ENCODE measurements at places on chromosomes 7 and 10. TPM values are rescaled to one million over a fixed set of nuclear protein-coding genes. Genes with fewer than 3 reads are reported as not detected.

DNA sequence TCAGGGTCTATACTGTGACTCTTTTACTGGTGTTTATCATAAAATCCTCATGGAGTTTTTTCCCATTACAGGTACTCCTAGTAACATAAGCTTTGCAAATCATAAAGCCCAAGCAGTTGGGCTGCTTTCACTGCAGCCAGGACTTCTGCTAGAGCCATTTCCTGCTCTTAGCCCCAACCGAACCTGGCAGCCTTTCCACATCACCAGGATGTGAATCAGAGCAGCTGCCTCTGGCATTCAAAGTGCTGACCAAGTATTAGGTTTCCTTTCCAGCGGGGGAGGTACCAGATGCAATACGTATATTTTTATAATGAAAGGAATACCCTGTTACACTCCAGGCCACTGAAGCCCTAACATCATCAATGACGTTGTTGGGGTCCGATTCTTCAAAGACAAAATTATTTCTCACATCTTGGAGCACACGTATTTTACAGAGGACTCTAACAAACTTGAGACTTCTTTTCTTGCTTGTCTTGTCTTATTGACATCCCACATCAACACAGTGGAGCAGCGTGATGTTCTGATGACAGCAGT, 3.6 kb upstream of the HTR5A start:
- no peak for DNase-seq

DNA sequence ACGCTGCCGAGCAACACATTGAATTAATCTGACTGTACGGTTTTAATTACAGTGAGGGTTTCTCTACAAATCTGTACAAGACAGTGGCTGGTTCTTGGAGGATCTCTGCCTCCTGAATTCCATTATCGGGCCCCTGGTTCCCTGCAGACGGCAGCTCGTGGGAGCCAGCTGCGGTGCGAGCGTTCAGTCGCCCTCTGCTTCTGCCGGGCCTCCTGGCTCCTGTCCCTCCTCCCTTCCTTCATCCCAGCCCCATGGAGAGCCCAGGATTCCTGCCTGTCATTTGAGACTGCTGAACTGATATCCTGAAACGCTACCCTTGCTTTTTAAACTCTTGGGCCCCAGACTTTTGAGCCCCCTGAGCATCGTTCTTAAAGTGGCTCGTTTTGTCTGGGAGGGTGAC, 6.6 kb upstream of the DLX6 start:
- DNase-seq, result no peak

DNA sequence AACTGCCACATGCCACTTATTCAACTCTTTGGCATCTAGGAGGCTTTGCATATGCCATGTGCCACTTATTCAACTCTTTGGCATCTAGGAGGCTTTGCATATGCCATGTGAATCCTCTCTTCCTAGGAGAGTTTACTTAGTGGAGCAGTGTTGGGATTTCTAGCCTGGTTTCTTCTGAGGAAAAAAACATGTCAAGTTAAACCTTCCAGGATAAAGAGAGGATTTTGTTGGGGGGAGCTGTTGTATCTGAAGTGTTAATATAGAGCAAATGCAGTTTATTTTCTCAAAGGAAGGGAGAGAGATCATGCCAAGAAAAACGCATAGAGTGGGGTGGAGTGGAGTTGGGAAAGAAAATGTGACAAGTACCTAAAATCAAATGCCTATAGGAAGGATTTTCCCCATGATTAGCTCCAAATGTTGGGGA, 91.5 kb downstream of the MCU start:
- no peak for DNase-seq

DNA sequence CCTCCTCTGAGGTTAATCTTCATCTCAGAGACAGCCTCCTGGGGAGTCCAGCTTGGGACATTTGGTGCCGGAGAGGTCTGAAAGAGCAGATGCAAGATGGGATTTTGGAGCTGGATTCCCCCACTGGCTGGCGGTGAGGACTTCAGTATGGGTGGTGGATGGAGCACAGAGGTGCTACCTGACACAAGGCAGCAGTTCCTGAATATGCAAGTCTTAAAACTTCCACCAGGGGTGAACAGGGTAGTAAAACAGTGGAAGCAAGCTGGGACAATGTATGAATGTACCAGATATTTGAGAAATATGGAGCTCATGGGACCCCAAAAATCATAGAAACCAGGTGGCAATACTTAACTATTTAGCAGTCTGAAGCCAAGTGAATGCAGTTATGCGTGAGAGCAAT, 4.8 kb upstream of the TAF3 start:
- no peak for DNase-seq

DNA sequence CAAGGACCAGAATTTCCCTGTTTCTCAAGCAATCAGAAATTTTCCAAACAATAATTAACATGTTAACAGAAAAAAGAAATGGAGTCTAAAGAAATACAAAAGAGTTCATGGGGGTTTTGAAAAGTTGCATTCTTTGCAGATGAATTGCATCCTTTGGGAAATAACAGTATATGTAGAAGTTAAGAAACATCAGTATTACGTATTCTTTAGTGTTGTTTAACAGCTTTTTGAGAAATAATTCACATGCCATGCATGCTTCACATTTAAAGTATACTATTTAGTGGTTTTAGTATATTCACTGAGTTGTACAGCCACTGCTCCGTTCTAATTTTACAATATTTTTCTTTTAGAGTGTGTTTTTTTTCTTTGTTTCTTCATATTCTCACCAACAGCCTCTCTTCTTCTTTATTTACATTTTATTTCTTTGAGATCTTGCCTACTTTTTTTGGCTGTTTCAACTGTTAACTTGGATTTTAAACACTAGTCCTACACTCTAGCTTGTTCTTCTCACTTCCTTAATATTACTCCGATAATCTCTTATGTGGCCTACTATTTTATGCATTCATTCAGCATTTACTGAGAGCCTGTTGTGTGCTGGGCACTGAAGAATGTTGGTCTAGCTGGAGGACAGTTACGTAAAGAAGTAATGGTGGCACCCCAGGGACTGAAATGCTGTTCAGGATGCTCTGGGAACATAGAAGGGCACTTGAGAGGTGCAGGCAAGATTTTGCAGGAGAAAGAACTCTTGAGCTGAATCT, 330.1 kb downstream of the EXOC4 start:
- DNase-seq, result no peak

DNA sequence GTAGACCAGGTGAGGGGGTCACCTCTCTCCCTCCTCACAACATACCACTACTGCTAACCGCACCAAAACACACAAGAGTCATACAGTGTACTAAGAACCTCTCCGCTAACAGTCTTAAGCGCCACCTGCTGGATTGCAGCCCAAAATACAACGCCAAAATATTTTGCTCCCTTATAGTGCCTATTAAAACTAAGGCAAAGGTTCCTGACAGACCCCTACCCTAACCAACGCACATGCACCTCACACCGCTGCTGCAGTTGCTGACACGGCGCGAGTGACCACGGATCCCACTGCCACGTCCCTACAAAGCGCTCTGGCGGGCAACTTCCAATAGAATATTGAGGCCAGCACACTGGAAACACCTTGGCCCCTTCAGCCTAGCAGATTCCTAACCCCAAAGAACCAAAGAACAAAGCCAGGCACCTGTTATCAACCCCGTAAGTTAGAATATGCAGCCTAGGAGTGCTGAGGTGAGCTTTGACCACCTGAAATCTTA, 563.6 kb upstream of the SEMA3D start:
- DNase-seq, result no peak

- DNase-seq, result no peak
These were observed 72.0 kb upstream of the FOXP2 start for GRCh38 chr7:114342431-114343179.

- no peak for DNase-seq
These were observed 36.0 kb downstream of the SPAG6 start for GRCh38 chr10:22381262-22381661.

DNA sequence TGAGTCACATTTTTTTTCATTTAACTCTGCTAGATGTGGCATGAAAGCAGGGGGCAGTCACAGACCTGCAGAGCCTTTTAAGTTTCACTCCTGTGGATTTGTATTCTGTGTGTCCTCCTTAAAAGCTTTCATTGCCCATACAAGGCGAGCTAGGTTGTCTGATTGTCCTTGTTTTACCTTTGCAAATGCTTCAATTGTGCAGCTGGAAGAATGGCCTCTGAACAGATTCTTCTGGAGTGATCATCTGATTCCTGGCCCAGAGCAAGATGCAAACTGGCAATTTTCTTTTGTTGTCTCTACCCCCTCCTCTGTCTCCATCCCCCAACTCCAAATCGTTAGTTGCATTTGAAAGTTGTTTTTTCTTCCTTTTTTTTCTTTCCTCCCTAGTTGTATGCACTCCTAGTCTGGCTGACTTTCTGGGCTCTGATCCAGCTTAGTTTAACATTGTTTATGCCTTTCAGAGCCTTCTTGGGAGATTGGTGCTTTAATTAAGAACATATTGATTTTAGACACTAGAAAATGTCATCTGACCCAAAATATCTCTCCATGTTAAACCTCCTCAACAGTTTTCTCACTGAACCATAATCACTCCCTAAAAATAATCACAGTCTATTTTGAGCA, 150.2 kb downstream of the REEP3 start:
- no peak for DNase-seq

DNA sequence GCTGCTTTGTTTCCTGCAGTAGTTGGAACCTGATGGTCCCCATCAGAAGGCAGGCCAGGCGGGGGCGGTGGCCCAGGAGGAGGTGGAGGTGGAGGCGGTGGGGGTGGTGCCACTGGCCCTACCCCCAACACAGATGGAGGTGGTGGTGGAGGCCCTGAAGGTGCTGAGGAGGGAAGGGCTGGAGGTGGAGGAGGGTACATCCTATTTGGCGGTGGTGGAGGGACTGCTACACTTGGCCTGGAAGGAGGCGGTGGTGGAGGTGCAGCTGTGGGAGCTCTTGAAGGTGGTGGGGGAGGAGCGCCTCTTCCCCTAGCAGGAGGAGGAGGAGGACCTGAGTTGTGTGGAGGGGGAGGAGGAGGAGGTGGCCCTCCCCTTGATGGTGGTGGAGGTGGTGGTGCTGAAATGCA, 36.8 kb downstream of the LMOD2 start:
- no peak for DNase-seq

- no peak for DNase-seq
These were observed 5.1 kb upstream of the ITGB1 start for GRCh38 chr10:32963096-32963495.

DNA sequence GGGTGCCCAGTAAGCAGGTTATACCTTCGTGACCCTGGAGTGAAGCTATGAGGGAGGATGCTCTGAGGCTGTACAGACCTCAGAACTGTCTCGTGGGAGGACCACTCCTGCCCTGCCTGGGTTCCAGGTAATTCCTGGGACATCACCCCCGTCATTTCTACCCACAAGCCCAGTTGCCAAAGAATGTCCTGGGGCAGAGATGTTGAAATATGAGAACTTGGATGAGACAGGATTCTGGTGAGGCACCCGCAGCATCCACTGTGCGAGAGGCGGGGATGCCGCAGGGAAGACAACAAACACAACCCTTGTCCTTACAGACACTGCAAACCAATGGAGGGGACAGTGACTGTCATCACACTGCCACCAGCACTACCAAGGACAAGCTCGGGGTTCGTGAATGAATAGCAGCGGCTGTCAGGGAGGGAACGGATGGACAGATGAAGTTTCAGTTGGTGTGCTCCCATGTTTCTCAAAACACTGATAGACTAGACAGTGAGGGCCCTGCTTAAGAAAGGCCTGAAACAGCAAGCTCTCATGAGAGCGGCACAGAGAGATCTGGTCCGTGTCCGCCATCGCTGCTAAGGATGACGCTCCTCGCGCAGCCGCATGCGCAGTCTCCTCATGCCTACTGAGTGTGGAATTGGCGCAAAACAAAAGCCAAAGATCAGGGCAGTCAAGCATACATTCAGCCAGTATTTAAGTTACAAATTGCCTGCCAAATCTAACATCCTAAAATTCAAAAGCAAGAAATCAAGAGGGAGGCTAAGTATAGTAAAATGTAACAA, 82.0 kb upstream of the RHEB start:
- DNase-seq, result no peak

DNA sequence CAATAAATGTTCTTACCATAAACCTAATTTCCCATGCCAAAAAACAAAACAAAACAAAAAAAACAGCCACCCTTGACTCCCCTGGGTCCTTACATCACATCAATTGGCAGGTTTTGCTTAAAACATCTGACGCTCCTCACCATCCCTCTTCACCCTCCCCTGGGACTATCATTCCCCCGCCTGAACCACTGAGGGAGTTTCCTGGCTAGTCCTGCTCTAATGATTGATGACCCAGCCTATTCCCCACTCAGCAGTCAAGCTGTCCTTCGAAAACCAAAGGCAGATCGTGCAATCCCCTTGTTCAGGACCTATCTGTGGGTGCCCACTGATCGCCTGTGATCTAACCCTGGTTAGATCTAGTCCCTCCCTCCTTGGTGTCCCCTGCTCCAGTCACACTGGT, 11.2 kb upstream of the FRMPD2 start:
- DNase-seq, result no peak

- no peak for DNase-seq
These were observed 34.0 kb downstream of the HSPA12A start for GRCh38 chr10:116708391-116708821.

CFAP58 gene
- total RNA-seq, result 0.67 TPM

STEAP4 gene
- total RNA-seq, result 189 TPM

TSPAN12 gene
- total RNA-seq, result 7.6 TPM

FZD8 gene
- 43.5 TPM for total RNA-seq

CFAP43 gene
- total RNA-seq, result 0.98 TPM

EXOSC1 gene
- 37.0 TPM for total RNA-seq

PRPS1L1 gene
- not detected for total RNA-seq

ADAM12 gene
- total RNA-seq, result 5.8 TPM

XRCC2 gene
- total RNA-seq, result 0.58 TPM

CPN1 gene
- not detected for total RNA-seq

MCU gene
- total RNA-seq, result 25.5 TPM
